ENCODE measurements at places on chromosomes 1 and 21. TPM values are rescaled to one million over a fixed set of nuclear protein-coding genes. Genes with fewer than 3 reads are reported as not detected.

DNA sequence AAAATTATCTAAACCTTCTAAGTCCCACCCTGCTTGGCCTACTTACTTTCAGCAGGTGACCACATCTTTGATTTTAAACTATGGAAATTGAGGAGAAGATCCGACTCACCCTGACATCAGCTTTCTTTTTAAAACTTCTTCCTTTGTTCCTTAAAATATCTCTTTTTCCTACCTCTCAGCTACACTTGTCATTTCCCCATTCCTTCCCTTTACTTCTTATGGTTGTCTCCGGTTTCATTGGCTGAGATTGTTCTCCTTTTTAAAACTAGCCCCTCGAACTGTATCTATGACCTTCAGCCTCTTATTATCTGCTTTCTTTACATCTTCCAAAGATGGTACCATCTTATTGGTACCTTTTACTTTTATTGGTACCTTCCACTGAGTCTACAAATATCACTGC lies 87.8 kb upstream of the NRIP1 start:
- DNase-seq: no peak

- DNase-seq: no peak
These were observed 13.5 kb upstream of the LORICRIN start for GRCh38 chr1:153246018-153246417.

DNA sequence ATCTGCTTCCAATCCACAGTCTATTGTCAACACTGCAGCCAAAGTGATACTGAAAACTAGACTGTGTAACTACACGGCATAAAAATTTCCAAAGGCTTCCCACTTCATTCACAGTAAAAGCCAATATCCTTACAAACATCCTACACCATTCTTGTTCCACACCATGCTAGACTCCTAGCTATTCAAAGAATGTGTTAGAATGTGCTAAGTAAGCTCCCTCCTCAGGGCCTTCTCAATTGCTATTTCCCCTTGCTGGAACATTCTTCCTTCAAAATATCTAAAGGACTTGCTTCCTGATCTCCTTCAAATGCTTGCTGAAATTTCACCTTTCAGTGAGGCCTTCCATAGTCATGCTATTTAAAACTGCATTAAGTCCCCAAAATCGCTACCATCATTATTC lies 228.1 kb downstream of the AKT3 start:
- DNase-seq: no peak

GRCh38 chr1:224124220-224124619 lies 10.3 kb downstream of the FBXO28 start:
- no peak for DNase-seq

GRCh38 chr1:103949779-103950178 lies 200.1 kb downstream of the AMY1C start:
- no peak for DNase-seq

Gene PPFIA4
- 26.2 TPM for total RNA-seq
